Stimulated activated CD4-positive, alpha-beta T cell treated with anti-CD3 and anti-CD28 coated beads, Interleukin-4, amount 100 ng/mL, for 4 hours (primary cell): ENCODE measurements at places on chromosomes 3 and 15.

DNA sequence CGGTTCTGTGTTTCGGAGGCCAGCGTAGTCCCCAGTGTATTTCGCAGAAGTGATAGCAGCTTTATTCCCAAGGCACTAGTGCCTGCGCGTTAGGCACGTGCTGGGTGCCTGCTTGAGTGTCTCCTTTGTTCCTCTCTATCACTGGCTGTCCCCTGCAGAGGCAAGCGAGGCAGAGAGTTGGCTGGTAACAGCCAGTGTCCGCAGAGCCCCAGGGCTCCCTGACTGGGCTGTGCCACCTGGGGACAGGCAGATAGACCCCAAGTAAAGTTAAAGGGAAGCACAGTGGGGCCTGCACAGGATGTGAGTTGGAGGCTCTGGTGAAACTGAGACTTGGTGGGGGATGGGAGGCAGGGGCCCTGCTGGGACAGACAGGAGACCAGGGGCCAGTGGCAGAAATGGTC is 50.7 kb downstream of the APBA2 start:
- DNase-seq = no peak

GRCh38 chr3:24640330-24640877 is 145.8 kb upstream of the THRB start:
- DNase-seq = no peak

DNA sequence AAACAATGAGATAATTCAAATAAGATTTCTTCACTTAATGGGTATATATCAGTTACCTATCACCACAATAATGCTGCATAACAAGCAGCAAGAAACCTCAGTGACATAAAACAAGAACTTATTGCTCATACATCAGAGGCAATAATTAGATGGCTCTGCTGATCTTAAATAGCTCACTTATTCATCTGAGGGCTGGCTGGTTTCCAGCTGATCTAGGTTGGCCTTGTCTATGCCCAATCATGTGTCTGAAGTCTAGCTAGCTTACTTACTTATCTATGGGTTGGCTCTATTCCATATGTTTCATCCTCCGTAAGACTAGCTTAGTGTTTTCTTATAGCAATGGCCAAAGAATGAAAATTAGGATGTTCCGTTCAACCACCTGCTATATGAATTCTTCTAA is 109.4 kb upstream of the AGTR1 start:
- DNase-seq = no peak

GRCh38 chr3:192122832-192123594 is 604.3 kb downstream of the FGF12 start:
- no peak for DNase-seq

- no peak for DNase-seq
Observed at GRCh38 chr3:10283638-10284037, 9.1 kb downstream of the GHRL start.

DNA sequence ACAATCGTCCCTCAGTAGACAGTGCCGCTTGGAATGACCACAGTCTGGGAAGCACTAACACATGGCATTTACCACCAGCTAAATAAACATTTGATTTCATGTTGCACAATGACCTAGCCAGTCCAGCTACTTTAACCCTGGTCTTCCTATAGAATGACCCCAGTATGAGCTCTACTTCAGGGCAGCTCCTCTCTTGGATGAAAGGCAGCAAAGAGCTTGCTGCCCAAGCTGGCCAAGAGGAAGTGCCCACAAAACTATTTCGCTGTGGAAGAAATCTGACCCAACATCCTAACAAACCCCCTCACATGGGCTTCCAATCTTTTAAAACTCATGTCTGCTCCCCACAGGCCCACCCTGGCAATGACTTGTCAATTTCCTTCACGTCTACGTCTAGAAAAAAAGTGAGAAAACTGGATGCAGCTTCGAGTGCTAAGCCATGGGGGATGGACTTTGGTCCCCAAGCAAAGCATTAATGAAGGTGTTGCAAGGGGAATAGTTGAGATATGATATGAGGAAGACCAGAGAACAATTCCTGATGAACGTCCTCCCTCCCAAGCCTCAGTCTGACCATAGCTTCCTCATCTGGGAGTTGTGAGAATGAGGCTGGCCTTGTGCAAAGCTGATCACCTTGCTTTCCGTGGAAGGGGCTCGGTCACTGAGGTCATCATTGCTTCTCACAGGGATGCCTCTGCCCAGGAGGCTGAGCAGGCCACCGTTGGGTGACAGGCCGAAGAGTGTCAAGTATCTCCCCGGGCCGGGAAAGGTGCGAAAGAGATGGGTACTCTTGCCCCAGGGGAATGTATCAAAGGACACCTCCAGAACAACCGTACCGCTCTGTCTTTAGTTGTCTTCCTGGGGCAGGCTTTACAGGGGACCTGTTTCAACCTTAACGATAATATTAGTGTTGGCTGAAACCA is 964 bp downstream of the SLC25A20 start:
- no peak for DNase-seq

DNA sequence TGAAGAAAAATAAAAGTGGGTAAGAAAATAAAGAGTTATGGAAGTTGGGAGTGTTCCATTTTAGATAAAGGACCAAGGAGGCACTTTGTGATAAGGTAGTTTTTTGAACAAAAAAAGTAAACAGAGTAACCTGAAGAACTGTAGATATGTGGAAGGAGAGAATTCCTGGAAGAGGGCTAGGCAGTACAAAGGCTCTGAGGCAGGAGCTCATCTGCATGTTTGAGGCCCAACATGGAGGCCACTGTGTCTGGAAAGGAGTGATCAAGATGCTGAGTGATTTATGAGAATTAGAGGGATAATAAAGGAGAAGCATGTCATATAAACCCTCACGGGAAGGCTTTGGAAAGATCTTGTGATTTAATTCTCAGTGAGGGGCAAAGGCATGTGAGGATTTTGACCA is 126.5 kb downstream of the DTWD1 start:
- DNase-seq = no peak

DNA sequence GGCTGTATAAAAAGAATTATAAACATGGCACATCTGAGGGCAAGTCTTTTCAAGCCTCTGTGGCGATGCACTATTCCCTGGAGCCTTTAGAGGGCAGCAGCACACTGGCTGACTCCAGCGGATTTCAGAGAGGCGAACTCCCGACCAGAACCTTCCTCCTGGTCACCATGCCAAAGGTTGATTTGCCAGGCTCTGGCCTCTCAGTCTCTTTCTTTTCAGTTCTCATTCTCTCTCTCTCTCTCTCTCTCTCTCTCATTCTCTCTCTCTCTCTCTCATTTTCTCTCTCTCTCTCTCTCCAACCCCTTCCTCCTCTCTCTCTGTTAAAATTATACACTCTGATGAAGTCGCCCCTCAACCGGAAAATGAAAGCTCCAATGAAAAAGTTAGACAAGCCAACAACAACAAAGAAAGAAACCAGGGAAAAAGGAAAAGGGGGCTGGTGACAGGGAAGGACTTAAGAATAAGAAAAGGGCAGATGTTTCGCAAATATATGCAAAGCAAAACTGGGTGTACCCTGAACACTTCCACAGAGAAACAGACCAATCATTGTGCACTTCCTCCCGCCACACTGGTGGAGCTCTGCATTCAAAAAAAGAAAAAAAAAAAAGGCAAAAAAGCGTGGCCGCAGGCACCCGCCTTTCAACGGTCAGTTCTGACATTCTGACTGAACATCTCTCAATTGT is 90.2 kb downstream of the TIGIT start:
- peak; percentile 50 for DNase-seq

DNA sequence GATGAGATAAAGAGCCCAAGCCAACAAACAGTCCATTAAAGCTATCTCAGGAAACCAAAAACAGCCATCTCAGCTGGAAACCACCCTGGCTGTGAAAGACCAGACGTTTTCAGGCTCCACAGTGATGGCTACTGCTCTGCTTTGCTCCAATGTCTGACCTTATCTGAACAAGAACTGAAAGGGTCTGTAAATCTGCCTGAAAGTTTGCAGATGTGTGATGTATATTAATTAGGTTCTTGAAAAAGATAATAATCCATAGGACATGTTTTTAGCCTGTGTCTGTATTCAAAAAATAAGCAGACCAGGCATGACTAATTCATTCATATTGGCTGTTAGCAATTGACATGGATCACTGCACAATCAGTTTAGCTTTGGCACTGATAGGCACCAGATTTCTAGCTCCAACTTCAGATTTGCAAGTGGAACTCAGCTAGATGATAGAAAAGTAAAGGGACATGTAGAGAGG is 611.4 kb upstream of the NAALADL2 start:
- no peak for DNase-seq

- no peak for DNase-seq
Observed at GRCh38 chr3:47581422-47581821, 2.8 kb upstream of the CSPG5 start.

DNA sequence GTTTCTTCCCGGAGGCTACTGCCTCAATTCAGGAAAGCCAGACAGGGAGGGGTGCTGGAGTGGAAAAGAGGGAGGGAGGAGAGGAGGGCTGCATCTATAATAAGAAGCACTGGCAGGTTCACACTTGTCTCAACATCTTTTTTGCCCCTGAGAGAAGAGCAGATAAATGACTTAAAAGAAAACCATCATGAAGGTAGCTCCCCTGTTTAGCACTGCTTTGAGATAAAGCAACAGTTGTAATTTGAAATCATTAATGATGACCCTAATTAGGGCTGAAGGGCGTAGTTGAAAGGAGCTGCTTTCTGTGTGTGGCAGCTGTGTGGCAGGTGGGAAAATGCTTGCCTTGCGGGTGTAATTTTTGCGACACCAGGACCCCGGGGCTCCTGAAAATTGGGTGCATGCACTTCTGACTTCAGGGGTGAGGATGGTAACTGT is 222.8 kb upstream of the IL12A start:
- DNase-seq = no peak

DNA sequence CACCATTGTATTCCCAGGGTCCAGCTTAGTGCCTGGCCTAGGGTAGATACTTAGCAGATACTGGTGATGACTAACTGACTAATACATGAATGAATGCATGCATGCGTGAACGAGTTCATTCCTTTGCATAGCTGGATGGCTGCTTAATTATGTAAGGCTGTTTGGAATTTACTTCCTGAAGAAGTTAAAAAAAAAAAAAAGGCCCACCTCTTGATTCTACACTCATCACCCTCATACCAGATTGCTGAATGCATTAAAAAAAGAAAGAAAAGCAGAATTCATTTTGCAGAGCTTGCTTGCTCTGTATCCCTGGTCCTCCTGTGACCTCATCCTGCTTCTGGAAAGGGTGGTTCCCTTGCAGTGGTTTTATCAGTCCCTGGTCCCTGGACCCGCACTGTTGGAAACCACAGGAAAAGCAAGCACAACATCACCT is 277.6 kb upstream of the CFAP20DC start:
- DNase-seq = no peak

GRCh38 chr15:63178034-63178433 is 11.4 kb upstream of the RAB8B start:
- no peak for DNase-seq

DNA sequence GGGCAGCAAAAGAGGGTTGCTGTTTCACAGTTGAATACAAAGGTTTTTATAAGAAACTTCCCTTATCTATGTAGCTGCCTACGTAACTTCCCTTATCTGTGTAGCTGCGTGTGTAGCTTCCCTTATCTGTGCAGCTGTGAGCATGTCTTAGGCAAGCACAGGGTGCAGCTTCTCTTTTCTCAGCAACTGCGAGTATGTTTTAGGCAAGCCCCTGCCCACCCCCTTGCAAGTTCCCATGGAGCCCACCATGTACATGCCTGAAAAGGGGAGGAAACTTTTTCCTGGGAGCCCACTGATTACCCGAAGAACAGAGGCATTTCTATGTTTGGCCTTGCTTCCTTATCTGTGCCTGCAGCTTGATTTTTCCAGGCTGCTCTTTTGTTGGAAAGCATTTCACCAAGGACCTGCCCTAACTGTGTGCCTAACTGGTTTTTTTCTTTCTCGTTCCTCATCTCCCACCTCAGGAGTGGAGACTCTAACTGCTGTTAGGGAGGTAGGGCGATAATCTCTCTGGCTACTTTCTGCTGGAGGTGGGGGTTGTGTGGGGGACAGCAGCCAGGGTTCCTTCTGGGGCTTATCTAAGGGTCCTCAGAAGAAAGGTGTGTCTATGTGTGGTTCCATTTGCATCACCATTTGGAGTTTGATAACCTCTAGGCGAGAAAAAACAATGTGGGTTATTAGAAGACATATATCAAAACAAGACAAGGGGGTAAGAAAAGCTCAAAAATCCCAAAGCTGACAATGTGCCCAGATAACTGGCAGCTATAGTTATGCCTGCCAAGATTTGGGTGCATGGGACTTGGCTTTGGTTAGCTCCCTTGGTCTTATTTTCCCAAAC is 26.0 kb downstream of the SORD start:
- no peak for DNase-seq

- DNase-seq = no peak
Observed at GRCh38 chr3:15645740-15646501, 44.4 kb downstream of the BTD start.

DNA sequence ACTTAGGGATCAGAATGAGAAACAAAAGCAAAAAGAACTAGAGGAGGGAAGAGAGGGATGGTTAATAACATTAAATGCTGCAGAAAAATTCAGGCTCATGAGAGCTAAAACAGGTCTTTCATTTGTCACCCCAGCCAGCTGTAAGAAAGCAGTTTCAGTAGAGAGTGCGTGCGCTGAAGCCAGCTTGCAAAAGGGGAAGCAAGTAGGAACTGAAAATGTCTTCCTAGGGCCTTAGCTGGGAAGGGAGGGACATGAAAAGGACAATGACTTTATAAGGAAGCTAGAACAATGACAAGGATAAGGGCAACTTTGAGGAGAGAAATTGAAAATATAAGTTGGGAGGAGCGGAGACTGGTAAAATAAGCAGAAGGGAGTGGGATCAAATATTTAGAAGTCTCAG is 3.1 kb downstream of the CIAO2A start:
- DNase-seq = no peak

GRCh38 chr3:112644453-112644852 is 3.5 kb upstream of the CCDC80 start:
- DNase-seq = no peak

DNA sequence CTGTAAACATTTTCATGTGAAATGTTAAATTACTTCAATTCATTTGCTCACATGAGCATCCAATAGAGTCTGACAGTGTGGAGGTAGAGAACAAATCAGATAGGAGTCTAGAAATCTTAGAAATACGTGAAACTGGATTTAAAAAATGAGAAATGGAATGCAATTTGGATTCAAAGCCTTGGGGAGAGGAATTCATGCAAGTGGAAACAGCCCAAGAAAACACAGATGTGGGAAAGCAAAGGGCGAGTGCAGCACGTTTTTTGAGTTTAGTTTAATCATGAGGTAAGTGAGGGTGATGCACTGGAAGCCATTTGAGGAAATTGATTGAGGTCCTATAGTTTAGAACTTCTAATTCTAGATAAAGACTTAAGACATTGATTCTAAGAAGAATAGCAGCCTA is 434.7 kb downstream of the C3orf38 start:
- DNase-seq = no peak

- DNase-seq = no peak
Observed at GRCh38 chr3:45939341-45939771, 3.9 kb upstream of the CXCR6 start.
